ENCODE measurements at places on chromosomes 1 and 21.

- peak; percentile 39 for DNase-seq
Measured at GRCh38 chr1:166944186-166944967, 31.0 kb downstream of the ILDR2 start.

DNA sequence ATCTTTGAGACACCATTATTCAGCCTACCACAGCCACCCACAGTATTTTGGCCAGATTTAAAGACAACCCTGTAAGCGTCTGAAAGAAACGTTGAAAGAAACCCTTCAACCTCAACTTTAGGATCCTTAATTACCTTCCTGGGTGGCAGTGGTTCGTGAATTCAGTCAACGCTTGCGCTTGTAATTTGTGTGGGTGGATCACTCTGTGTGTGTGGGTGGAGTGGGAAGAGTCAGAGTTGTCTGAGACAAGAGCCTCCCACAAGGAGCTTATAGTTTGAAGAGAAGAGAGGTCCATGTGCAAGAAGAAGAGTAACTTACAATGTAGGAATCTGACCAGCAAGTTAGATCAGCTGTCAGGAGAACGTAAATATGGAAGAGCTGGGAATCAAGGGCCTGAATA, 8.4 kb downstream of the COQ8A start:
- DNase-seq: no peak

GRCh38 chr1:157166590-157166989, 28.4 kb upstream of the ETV3 start:
- DNase-seq: no peak

DNA sequence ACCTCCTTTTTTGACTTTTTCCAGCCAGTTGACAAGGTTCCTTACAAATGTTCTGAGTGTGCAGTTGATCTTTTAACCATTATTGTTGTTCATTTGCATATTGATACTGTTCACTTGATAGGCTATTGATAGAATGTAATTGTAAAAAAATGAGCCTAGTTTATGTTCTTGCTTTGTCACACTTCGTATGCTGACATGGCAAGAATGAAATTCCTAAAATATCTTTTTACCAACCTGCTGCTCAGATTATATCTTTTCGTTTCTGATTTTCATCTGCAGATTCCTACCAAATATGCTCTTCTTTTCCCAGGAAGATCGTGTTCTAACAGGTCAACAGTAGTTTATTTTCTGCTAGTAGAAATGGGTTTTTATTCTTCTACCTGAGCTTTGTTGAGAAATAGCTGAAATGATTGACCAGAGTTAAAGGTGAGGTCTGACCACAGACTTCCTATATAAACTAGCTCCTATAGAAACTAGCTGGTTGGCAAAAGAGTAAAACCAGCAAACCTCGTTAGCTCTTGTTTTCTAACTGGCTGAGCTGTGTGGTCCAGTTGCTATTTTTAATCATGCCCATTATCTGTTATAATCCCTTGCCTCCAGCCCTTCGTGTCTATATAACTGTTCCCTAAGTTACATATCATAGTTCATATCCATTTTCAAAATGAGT, 174.8 kb downstream of the HS2ST1 start:
- no peak for DNase-seq

GRCh38 chr1:175222296-175222938, 29.8 kb upstream of the KIAA0040 start:
- no peak for DNase-seq

GRCh38 chr1:29280409-29281131, 44.2 kb downstream of the PTPRU start:
- DNase-seq: no peak

- no peak for DNase-seq
Measured at GRCh38 chr1:87052400-87052799, 138.0 kb downstream of the HS2ST1 start.

GRCh38 chr21:46154955-46155513, 345 bp downstream of the FTCD start:
- DNase-seq: no peak

- DNase-seq: no peak
Measured at GRCh38 chr1:110570901-110571300, 35.3 kb downstream of the KCNA2 start.

- no peak for DNase-seq
Measured at GRCh38 chr1:66489151-66489550, 44.8 kb upstream of the SGIP1 start.

- no peak for DNase-seq
Measured at GRCh38 chr1:180230791-180231505, 884 bp downstream of the LHX4 start.

DNA sequence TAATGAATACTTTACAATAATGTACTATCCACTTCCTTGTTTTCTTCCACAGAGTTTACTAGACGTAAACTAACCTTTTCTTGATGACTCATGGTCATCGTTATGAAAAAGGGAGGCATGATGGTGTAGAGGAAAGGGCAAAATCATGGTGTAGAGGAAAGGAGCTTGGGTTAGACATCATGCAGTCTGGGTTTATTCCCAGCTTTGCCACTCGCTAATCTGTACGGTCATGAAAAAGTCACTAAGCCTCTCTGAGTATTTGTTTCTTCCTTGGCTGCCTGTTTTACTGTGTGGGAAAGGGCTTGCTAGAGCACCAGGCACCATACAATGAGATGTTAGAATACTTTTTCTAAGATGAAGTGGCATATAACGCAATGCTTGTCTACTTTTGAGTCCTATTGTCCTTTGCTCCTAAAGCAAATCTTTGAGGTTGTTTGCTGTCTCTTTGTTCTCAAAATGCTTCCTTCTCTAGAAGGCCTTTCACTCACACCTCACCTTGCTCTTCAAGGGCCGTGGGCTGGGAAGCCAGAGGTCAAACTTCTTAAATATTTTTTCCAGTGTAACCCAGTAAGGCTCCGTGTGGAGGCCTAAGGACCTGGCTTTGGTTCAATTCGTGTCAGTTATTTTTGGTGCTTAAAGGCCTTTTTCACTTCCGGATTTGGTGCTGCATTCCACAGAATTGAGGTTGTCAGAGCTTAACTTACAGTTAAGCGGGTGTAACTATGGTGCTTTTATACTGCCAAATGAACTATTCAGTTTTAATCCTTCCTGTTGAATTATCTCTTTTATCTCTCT, 9.9 kb upstream of the ETV3 start:
- no peak for DNase-seq

DNA sequence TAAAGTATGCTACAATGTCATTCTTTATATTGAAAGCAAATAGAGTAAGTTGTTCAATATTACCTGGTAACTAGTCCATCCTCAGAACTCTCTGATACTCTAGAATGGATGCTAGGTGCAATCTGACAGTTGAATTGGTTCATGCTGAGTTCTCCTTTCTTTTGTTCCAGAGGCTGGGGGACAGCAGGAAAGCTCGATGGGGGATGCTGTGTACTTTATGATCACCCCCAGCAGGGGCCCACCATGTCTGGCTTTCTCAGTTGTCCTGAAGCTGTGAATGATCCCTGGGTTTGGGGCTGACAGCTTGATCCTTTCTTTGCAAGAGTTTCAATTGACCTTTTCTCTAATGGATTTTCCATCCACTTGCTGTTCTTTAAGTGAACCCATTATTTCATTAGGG, 22.5 kb downstream of the FMN2 start:
- no peak for DNase-seq

- no peak for DNase-seq
Measured at GRCh38 chr21:36082237-36082664, 12.4 kb downstream of the CBR1 start.

GRCh38 chr1:237759377-237759776, 131.3 kb downstream of the ZP4 start:
- DNase-seq: no peak

DNA sequence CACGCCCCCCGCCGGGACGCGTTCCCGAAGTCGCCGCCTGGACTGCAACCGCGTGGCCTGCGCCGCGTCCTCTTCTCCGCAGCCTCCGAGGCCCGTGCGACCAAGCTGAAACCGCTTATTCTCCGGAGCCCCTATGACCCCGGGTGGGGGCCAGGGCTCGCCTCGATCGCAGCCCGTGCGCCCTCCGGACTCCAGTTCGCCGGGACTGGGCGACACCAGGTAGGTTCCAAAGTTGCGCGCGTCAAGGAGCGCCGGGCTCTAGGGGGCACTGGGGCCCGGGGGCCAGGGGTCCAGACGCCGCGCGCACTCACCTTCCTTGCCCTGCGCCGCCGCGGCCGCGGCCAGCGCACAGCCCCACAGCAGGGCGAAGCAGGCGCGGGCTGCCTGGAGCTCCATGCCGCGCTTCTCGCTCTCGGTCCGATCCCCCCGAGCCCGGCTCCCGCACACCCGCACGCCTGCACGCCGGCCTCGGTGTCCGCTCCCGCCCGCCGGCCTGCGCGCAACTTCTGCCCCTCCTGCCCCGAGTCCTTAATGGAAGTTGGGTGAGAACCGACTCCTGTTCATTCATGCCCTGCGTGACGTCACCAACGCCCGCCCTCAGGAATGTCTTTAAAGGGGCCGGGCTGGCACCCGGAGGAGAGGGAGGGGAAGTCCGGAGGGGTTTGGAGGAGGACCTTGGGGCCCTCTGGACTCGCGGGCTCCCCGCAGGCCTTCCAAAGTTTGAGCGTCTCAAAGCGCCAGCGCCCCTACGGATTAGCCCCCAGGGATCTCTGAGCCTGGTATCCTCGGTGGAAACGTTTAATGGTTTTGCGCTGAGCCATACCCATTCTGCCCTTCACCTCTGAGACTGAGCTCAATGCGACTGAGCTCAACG, at the start of gene EPHA2:
Gene EPHA2, minus strand, starts transcription at position 533 of the 874 bp plus-strand sequence. Its CDS starts 137 bp downstream, at position 396.
- DNase-seq: no peak

GRCh38 chr1:223739366-223740037, 27.2 kb downstream of the CAPN2 start:
- no peak for DNase-seq

DNA sequence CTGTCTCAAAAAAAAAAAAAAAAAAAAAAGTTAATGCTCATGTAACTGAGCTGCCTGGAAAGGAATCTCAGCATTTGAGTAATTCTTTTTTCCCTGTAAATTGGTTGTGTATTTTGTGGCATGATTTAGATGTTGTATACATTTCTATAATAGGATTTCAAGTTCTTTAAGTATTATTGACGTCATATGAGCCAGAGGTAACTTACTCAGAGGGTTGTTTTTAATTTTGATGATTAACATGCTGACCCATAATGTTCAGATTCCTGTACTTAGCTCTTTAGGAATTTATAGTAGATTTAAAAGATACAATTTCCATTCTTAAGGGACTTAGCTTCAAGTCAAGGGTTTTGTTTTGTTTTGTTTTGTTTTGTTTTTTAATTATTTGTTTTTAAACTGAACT, 120.4 kb downstream of the CACHD1 start:
- DNase-seq: no peak

DNA sequence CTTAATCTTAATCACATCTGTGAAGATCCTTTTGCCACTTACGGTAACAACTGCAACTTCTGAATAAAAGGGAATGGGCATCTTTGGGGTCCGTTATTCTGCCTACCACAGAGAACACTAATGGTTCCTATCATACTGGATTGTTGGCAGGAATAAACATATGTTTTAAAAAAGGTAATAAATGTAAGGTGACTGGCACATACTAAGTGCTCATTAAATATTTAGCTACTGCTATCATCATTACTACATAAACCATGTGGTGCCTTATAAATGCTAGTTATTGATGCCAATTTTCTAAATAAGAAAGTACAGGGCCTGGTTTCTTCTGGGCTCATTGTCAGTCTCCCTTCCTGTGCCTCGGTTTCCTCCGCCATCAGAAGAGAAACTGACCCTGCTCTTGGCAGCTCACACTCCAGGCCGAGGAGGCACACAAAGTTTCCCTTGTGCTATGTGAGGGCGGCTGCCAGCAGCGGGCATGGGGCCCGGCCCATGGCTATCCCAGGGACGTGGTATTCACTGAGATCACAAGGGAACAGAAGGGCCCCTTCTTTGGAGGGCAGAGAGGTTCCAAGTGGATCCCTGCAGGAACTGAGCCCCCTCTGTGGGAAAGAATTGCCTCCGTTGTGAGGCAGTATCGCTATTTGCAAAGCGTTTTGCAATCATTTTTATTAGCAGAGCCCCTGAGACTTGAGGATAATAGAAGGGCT, 26.2 kb downstream of the NAV1 start:
- no peak for DNase-seq

DNA sequence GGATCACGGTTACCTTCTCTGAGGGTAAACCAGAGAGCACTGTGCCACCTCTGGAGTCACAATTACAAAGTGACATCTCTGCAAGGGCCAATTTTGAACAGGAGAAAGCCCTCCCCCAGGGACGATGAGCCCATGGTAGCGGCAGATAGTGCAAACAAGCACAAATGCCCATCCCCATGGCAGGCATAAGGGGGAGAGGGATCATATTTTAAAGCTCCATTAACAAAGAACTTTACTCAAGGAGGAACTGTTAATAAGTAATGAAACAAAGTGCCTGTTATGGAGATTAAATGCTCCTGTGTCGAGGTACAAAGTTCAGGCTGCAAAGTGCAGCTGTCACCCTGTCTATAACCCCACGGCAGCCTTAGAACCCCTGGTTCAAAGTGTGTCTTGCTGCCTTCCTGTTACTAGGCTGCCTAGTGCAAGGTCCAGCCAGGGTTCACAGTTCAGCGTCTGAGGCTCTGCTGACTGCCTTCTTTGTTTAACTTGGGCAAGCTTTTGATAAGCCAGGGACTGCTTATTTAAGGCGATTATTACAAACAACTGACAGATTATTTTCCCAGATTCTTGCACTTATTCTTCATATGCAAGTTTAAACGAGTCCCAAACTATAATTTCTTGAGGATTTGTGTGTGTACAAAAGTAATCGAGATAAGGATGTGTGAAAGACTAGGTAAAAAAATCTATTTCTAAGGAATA, 75.7 kb upstream of the NRIP1 start:
- no peak for DNase-seq

GRCh38 chr1:10901091-10901890, 104.8 kb upstream of the CASZ1 start:
- no peak for DNase-seq

GRCh38 chr1:204834336-204834735, 36.3 kb upstream of the NFASC start:
- DNase-seq: no peak

DNA sequence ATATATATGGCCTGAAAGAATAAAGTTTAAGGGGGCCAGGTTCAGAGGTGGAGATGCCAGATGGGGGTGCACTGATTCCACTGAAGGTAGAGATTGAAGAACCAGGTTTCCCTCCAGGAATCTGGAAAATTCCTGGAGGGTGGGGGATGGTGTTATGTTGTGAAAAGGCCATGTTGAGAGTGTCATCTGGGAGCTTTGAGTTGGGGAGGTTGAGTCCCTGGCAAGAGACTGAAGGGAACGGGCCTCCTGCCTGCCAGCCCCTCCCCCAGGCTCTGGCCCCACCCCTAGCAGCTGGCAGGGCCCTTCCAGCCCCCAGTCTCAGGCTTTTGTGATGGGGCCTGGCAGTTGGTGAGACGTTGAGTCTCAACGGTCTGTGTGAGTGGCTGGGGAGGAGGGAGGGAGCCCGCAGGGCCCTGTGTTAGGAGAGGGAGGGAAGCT, 4.1 kb downstream of the PTPRU start:
- no peak for DNase-seq

DNA sequence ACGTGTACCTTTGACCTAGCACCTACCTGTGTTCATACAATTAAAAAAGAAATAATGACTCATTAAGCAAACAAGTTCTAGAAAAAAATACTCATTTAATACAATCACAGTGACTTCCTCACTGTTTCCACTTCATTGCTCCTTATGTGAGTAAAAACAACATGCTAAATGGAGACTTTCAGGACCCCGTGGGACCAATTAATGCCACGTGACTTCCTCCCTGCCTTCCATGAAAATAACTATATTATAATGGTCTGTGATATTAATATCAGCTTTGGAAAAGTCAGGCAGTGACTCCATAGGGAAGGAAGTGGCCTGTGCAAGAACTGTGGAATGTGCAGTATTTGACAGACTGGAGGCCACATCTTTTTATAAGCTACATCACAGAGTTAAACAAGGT, 337.8 kb downstream of the HLX start:
- no peak for DNase-seq

Measured in hematopoietic multipotent progenitor cell (in vitro differentiated cells).